ENCODE measurements at places on chromosomes 7 and 10.

GRCh38 chr10:33101392-33101787, 143.4 kb upstream of the ITGB1 start:
- no peak for DNase-seq

DNA sequence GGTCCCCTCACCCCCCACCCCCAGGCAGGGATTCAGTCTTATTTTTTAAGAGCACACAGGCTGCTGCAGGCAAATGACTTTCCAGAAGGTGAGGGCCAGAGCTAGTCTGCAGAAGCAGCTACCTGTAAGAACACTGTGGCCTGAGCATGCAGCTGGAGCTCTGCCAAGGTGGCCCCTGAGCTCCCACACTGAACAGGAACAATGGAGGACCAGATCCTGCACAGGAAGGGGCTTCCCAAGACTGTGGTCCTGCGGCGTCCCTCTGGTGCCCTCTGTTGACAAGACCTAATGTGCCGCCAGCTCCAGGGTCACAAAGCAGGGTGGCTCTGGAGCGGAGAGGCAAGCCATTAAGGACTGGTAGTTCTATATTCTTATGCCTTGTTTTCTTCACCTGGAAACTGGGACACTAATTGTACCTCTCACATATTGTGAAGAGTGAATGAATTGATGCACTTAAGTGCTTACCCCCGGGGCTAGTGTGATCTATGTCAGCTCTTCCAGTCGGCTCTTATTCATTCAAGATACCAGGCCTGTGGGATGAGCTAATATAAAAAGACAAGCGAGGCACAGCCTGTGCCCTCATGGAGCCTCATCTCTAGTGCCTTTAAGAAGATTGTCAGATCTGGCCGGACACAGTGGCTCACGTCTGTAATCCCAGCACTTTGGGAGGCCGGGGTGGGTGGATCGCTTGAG, 8.0 kb upstream of the BEND7 start:
- DNase-seq = no peak

GRCh38 chr7:138924501-138925225, 56.5 kb downstream of the KIAA1549 start:
- no peak for DNase-seq

DNA sequence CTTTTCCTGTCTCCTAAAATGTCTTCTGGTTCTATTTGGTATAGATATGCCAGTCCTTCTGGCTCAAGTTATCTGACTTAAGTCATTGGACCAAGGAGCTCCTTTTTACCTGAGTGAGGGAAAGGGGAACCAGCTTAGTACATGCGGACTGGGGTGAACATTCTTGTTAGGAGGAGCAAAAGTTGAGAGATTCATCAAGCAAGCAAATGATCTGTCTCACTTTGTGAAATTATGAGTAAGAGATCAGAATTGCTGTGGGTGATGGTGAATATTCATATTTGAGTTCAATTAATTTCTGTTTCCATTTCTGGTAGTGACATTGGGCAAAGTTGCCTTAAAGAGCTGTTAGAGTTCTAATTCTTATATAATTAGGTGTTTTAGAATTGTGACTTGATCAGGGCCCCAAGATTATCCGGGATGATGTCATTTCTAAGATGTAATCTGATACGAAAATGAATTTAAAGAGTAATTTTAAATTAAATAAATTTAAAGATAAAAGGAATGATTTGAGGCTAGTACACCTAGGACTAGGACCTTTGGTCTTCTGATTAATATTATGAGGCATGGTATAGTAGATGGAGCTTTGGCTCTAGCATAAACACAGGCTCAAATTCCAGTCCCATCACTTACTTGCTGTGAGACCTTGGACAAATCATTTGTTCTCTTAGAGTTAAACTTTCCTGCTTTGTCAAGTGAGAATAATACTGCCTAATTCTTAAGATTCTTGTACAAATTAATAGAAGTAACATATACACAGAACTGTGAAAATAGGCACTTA, 60.4 kb upstream of the STRIP2 start:
- no peak for DNase-seq

DNA sequence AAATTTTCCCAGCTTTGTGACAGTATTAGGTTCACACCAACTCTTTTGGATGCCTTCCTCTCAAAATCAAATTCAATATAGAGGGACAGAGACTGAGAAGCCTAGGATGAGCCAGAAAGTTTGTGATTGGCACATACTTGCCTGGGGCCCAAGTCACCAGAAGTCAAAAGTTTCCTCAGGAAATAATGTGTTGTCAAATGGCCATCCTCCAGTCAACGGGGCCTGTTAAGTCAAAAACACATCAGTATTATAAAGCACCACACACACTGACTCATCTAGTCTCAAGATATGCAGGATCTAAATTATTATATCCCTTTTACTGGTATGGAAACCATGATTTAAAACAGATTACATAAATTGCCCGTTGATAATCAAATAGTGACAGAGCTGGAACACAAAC, 158.1 kb downstream of the AHR start:
- DNase-seq = no peak

- no peak for DNase-seq
Observed at GRCh38 chr10:120788771-120789170, 62.4 kb upstream of the WDR11 start.

DNA sequence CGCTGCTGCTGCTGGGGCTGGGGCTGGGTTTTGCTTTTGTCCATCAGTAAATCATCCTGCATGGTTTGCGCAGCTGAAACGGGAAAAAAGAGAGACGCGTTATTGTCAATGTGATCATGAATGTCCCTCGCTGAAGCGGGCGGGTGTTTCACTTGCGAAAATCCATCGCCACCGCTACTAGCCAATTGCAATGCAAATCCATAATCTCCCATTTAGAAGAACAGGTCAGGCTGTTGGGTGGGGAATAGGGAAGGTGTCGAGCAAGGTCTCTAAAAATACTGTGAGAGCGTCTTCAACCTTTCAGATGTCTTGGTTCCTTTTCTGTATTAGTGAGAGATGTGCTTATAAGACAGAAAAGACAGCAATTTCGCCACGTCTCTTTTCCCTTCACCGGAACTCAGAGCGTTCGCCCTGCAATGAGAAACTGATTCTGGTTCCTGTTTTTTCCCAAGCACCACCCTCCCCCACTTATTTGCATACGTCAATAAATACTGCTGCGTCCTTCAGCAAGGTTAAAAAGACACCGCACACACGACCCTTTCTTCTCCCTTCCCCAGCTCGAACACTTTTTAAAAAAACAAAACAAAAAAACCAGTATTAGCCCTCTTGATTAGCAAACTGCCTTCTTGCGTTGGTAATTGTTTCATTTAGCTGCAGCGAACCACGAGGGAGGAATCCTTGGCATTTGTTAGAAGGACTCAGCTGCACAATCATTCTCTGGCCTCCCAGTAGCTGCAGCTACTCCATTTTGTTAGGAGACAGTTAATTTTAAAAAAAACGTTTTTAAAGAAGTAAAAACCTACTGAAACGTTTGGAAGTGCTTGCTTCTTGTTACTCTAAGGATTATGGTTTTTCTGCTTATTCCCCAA, 50.4 kb downstream of the CPEB3 start:
- DNase-seq = peak; percentile 19

GRCh38 chr10:133076274-133077038, 11.3 kb upstream of the ADGRA1 start:
- no peak for DNase-seq

DNA sequence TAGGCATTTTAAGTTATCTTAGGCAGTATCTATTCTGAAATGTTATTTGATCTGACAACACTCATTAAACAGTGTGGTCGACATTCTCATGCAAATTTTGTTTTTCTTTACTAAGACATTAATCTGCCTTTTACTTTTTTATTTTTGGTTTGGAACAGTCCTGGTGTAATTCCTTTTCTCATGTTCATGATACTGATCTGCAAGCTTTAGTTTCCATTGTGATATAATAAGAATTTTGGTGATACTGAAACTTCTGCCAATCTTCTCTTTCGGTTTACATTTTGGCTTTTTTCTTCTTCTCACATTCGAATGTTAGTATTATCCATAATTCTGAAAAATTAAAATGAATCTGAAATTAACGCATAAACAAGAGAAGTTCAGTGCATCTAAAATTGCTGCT, 281.9 kb upstream of the MTPN start:
- DNase-seq = no peak

DNA sequence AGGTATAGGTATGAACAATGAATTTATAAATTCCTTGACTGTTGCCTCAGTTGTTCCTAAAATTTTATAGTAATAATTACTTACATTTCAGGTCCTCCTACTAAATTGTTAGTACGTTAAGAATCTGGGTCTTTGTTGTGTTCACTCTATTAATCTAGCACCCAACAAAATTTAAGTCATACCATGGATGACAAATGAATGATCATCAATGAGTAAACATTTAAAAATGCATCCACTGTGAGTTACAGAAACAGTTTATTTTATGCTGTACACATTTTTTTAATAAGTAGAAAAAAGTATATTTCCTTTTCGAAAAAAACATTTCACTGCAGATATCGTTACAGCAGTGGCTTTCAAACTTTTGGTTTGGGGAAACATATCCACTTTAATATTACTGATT, 265.2 kb downstream of the PCLO start:
- no peak for DNase-seq

DNA sequence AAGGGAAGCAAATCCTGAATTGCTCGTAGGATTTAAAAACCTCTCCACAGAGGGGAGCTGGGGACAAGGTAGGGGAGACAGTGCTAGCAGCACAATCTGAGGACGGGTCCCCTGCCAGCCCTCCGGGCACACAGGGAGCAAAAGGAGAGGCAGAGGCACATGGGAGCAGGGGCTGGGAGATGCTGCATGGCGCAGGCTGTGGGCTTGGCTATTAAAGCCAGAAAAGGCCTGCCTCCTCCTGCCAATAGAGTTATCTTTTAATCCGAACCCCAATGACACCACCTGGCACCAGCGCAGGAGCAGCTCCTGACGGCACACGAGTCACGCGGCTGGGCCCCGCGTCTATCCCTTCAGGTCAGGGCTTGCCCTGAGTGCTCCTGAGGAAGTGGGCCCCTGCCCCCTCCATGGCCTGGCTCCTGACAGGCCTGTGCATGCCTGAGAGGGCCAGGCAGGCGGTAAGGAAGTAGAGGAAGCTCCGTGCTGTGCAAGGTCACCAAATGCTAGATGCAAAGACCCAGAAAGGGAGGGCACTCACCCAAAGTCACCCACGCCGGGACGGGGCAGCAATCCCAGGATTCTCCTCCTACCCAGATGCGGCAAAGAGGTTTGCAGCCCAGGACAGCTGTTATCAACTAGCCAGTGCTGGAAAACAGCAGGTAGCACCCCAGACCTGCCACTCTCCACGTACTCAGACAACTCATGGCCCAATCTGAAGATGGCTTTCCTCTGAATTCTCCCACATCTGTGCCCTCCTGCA, 28.1 kb downstream of the DLG5 start:
- DNase-seq = no peak

- DNase-seq = no peak
Observed at GRCh38 chr7:65304175-65304574, 69.5 kb upstream of the ZNF92 start.

GRCh38 chr7:137682596-137682995, 164.2 kb downstream of the DGKI start:
- no peak for DNase-seq

DNA sequence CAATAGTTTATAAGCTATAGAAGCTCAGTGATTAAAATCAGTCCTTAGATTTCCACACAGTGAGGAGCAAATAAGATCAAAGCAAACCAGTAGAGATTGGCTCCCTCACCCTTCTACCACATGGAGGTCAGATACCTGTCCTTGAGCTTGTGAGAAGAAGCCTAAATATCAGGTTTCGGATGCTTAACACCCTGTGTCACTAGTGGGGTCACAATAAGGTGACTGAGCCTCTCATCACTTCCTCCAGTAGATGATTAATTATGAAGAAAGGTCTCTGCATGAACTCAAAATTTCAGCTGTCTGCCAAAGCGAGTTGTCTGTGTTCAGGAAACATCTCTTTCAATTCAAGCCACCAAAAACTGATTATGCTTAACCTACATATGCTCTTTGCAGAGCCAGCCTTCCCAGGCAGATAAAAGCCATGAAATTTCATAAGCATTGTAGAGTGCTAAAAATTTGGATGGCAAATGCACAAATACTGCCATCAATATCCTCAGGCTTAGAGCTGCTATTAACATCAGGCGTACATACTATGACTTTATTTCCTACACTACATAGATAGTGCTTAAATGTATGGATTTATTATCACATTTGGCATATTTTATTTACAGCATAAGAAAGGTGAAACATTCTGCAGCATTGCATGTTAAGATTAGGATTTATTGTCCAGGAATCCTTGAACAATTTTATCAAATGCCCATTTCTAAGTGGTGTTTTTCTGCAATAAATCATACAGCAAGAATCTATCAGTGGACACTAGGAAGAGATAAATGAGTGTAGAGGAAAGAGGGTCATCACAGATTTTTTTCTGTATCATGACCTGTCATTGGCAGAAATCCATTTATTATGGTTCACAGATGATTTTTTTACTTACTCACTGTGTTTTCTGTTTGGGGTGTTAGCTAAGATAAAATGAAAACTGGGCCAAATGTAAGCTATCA, 285.1 kb upstream of the SP8 start:
- no peak for DNase-seq

- DNase-seq = no peak
Observed at GRCh38 chr10:93852476-93853095, 41.2 kb upstream of the SLC35G1 start.

GRCh38 chr7:95933618-95934017, 161.3 kb downstream of the DYNC1I1 start:
- no peak for DNase-seq

GRCh38 chr10:98833542-98833941, 386.8 kb upstream of the HPS1 start:
- DNase-seq = no peak

DNA sequence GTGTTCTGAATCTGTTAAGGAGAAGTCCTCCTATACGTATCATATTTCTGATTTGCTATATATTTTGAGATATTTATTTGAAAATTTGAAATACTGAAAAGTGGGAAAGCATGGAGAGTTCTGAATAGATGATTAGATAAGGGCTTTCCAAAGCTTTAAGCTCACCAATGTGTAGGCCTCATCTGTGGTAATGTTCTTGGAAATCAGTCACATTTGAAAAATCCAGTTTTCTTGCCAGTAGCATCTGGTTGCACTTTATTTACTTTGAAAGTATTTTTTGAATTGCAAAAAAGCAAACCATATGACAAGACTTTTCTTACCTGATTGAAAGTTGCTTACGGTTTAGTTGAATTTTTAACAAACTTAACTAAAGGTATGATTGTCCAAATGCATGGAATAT, 21.7 kb downstream of the ADD3 start:
- no peak for DNase-seq

DNA sequence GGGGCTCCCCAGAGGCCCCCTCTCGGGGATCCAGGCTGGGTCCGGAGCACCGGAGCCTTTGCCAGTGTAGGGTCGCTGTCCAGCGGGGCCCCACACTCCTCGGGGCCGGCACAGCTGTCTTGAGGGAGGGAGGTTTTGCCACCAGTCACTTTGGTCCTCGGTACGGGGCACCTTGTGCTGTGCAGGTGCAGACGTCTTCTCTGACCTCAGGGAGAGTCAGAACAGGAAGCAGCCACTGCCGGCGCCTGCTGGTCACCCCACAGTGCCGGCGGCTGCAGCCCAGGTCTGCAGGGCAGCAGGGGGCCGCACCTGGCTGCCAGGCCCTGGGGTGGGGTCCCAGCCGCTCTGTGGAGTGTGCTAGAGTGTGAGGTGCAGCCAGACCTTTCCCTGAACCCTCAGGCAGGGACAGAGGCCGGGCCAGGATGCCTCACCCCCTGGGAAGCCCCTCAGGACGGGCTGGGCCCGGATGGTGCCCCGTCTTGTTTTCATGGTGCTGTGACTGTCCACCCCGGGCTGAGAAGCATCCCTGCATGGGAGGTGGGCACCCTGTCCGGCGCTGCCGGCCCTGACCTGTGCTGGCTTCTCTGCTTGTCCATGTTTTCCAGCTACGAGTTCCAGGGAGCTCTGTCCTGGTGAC, 8.2 kb downstream of the MAFK start:
- no peak for DNase-seq
